ENCODE measurements at places on chromosomes 16 and 17.

DNA sequence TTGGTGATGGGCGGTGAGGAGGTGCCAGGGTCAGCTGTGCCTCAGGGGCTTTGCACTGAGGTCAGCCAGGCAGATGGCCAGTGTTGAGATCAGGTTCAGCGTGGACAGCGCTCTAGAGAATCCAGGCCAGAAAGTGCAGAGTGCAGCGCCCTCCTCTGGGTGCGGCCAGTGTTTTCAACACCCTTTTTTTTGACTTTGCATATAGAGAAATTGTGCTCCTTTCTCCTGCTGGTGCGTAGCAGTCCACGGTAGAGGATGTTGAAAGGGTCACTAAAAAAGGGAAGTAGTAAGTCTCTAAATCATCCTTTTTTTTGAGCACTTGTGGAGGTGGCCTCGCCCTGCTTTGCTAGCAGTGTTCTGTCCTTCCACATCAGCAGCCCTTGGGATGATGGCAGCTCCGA lies 53.9 kb downstream of the BANP start:
- DNase-seq = no peak

- DNase-seq = no peak
Observed at GRCh38 chr17:51667706-51668083, 407.3 kb downstream of the UTP18 start.

DNA sequence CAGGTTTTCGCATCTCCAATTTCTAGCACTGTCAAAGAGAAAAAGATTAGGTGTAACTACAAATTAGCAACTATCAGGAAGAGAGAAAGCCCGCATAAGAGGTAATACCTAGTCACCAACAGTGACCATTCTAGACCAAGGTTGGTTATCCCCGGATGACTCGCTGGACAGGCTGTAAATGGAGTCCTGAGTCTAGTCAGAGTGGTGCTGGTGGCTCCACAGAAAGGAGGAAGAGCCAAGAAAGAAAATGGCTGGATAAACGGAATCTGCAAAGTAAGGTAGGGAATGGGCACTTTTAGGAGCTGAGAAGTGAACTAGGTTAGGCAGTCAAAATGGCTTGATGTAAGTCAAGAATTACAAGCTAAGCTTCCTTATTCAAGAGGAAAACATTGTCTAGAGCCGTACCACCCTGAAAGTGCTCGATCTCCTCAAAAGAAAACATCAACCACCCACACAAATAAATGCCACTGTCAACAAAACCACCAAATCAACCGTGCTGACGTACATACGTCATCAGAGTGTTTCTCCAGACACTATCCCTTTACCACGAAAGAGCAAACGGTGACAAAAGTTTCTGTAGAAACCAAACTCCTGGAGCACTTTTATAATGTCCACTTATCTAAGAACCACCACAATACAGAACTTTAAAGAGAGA lies 2.2 kb downstream of the GSPT1 start:
- no peak for DNase-seq

- no peak for DNase-seq
Observed at GRCh38 chr16:9334103-9334502, 242.7 kb downstream of the HAPSTR1 start.

GRCh38 chr17:45783593-45784292 lies 377 bp upstream of the CRHR1 start:
- DNase-seq = no peak
